ENCODE measurements at places on chromosomes 12 and 14.

DNA sequence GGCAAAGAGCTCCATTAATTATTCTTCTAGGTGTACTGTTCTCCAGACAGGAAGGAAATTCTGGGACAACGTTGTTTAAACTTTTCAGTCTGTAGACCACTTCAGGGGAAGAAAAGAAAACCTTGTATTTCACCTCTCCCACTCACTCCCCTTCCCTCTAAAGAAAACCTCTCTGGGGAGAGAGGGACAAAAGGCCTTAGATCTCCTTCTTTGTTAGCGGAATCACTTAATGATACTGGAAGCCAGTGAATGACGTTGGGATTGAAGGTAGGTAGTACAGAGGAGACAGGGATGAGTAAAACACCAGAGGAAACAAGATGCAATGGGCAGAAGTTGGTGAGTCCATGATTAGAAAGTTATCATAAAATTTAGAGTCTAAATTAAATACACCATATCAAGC is 38.7 kb upstream of the SGPP1 start:
- no peak for DNase-seq

DNA sequence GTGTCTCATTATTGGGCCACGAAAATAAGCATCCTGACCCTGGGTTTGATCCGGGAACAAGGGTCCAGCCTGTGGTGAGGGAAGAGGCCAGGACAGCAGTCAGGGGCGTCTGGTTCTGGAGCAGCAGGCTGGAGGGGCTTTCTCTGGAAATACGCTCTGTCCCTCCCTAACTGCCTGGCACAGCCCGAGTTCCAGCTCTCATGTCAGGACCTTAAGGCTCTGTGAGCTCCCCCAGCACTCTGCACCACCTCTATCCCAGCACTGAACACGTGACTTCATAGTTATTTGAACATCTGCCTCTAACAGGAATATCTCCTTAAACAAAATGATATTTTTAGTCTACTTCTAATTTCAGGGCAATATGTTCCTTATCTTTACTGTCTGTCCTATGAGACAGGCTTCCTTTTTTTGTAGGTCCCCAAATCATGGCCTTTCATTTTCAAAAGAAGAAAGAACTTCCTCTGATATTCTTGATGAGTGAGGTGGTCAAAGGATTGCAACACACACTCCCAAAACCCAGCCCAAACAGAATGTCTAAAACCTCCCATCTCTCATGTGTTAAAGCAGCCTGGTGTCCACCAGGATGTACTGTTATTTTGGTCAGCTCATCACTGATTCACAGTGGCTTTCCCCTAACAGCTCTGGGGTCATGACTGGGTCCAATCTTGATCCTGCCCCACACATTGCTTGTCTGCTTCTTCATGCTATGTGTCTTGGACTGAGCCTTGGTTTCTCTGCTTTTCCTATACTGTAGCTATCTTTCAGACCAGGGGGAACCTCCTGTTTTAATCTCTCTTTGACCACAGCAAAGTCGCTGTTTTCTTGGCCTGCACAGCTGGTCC is 9.7 kb downstream of the AQP6 start:
- DNase-seq: peak; percentile 17

- DNase-seq: peak; percentile 77
Observed at GRCh38 chr12:97308576-97309198, 153.9 kb upstream of the RMST start.

DNA sequence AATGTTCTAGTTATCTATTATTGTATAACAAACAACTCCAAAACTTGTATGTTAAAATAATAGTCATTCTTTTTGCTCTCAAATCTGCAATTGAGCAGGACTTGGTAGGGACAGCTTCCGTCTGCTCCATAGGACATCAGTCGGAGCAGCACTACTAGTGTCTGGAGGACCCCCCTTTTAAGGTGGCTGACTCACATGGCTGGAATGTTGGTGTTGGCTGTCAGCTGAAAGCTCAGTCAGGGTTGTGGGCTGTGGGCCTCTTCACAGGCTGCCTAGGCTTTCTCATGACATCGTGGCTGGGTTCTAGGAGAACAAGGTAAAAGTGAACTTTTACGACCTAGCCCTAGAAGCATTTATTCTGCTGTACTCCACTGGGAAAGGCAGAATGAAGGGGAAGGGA is 160.6 kb downstream of the ANO4 start:
- no peak for DNase-seq

DNA sequence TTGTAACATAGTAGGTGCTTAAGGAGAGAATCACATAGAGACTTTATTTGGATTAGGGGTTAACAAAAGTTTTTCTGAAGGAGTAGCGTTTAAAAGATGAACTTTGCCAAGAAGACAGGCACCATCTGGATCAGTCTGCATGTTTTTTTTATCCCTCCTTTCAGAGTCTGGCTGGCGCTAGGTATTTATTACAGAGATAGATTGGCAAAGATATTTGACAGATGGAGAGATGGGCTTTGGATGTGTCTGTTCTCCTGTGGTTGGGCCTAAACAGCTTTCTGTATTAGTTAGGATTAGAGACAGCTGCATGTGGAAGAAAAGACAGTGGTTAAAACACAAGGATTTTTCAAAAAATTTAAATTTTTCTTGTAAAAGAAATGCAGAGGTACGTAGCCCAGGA is 133.9 kb downstream of the C12orf75 start:
- no peak for DNase-seq

DNA sequence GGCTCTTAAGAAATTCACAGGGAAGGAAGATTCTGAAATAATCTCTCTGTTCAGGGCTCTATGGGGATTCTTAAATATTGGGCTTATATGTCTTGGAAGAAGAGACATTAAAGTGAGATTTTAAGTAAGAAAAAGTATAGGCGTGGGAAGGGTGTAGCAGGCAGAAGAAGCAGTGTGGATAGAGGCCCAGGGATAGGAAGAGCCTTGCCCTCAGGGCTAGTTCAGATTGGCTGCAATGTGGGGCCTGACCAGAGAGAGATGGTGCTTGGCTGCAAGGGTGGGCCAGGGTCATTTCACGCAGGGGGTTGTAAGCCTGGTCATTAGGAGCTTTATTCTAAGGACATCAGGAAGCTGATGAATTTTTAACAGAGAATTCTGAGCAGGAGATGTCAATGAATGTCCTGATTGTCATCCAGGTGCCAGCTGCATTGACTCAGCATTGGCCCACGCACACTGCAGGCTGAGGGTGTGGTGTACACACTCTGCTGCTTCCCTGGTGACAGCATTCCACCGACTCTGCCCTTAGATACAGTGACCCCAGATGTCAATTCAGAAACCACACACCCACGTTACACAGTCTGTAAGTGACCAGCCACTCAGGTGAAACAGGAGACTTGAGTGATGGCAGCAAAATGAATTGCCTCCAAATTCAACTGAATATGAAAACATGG is 582.5 kb downstream of the NRXN3 start:
- no peak for DNase-seq

Data from erythroblast (primary cell).